ENCODE measurements at places on chromosomes 1 and 21. TPM values are rescaled to one million over a fixed set of nuclear protein-coding genes. Genes with fewer than 3 reads are reported as not detected.

CDA gene
- 1.9 TPM for total RNA-seq

SSU72 gene
- 104 TPM for total RNA-seq

GRCh38 chr1:174219606-174220370 is 60.5 kb downstream of the RABGAP1L start:
- no peak for DNase-seq

DNA sequence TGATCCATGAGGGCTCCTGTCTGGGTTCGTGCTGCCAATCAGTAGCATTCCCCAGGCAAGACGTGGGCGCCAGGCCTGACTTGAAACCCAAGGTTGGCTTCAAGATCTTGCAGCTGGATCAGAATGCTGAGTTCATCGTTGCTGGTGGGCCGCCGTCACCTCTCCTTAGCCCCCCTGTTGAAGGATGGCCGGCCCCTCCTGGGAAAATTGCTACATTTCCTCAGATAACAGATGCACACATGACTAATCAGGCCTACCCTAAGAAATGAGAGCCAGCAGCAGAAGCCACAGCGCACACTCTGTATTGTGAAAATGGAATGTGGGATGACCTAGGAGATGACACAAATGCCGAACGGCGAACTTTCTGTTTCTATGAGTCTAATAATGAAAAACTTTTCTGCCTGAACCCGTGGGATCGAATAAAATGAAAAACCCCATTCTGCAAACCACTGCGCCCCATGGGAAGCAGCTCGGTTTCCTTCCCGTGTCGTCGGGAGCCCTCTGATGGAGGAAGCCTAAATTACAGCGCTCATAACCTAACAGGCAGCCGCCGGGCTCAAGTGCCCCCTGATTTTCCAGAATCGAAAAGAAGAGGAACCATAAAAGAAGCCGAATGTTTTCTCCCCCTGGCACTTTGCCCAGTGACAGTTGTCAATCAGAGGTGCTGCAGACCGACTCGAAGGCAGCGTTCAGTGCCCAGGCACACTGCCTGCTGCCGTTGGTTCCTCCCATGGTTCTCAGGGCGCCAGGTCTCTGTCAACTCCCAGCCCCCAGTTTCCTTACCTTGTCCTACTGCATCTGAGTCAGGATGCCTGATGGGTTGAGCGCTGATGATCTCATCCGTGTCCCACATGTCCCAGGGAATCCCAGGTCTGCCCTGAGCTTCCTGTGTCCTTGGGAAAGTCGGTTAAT is 38.2 kb upstream of the H6PD start:
- peak; percentile 66 for DNase-seq

DNA sequence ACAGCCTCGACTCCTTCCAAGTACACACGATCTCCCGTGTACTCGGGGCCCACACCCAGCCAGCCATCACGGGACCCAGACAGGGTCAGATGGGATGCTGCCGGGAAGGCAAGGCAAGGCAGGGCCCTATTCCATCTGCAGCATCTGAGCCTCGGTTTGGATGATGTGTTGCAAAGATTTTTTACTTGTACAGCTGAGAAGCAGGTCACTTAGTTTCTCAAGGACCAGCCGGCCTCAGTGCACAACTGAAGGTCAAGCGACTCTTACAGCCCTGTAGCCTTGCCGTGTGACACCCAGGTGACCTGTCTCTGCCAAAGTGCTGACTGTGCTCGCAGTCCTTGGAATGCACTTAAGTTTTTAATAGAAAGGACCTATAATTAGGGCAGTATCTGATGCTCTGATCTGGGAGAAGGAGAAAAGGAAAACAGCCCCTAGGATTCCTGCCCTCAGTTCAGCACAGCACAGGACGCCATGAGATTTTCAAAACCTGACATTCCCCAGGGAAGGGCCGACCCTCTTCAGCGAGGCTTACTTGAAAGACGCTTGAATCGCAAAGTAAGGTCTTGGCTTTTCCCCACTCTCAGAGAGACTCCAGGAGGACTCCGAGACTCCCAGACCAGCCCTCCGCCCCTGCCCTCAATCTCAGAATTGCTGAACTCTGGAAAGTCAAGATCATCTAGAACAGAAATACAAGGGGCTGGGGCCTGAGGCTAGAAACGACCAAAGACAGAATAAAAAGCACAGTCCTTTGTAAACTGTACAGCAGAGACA is 1.3 kb downstream of the GPR157 start:
- DNase-seq, result no peak

GRCh38 chr21:15063814-15064575 is 805 bp downstream of the NRIP1 start:
- DNase-seq, result no peak
